ENCODE measurements at places on chromosomes 5 and 9.

- no peak for ATAC-seq
Observed at GRCh38 chr9:69574057-69574456, 98.1 kb downstream of the APBA1 start.

- ATAC-seq = no peak
Observed at GRCh38 chr9:22395687-22396141, 50.9 kb upstream of the DMRTA1 start.

GRCh38 chr9:5764130-5764868 lies 68.6 kb downstream of the ERMP1 start:
- peak; percentile 73 for ATAC-seq

GRCh38 chr9:91427873-91428272 lies 4.2 kb upstream of the NFIL3 start:
- no peak for ATAC-seq

- ATAC-seq = no peak
Observed at GRCh38 chr9:15576350-15577050, 23.7 kb downstream of the CCDC171 start.

GRCh38 chr5:160089531-160089930 lies 29.7 kb downstream of the PWWP2A start:
- no peak for ATAC-seq

- no peak for ATAC-seq
Observed at GRCh38 chr9:106684940-106685695, 177.8 kb upstream of the ZNF462 start.

DNA sequence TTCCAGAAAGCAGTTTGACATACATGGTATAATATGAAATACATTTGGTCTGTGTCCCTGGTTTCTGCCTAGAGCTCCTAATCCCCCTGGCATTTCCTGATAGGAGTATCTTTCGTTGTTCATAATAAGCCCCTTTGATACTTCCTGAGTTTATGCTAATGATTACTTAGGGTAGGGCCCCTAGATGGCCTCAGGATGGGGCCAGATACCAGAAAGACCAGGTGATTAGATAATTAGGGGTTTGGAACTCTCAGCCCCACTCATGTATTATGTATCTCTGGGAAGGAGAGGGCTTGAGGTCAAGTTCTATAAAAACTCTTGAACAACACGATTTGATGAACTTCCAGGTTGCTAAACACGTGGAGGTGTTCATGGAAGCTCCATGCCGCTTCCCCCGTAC lies 163.3 kb upstream of the ZNF608 start:
- no peak for ATAC-seq

GRCh38 chr5:33332804-33333203 lies 108.0 kb upstream of the TARS1 start:
- ATAC-seq = no peak

DNA sequence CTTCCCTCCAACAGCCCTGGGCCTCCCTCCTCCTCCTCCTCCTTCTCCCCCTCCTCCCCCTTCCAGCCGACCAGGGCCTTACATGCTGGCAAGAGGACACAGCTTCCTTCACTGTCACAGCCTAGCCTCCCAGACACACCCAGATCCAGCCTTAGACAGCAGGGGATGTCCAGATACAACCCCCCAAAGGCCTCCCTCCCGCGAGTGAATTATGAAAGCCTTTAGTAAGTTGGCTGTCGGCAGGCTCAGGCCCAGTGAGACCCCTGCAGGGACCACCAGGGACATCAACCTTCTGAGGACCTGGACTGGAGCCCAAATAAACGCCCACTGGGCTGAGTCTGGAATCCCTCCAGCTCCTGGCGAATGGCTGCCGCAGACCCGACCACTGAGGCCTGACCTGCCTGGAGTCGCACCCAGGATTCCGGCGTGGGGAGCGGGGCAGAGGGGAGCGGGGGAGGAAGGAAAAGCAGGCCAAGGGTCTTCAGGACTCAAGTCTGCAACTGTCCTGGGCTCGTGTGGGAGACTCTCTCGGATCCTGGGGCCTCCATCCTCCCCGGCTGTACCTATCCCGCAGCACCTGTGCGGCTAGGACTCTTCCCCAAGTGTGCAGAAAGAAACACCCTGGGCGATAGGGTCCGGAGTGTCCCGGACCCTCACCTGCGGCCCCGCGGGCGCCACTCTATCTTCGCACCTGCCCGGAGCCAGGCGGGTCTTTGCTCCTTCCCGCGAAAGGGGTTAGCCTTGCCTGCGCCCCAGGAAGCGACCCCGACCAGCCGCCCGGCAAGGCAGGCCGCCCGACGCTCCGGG lies 705 bp downstream of the SEPTIN8 start:
- peak; percentile 28 for ATAC-seq

GRCh38 chr5:173281910-173282309 lies 46.3 kb downstream of the STC2 start:
- no peak for ATAC-seq

- ATAC-seq = no peak
Observed at GRCh38 chr5:10628601-10629000, 64.7 kb downstream of the ANKRD33B start.

GRCh38 chr5:133706506-133707430 lies 94.4 kb upstream of the FSTL4 start:
- ATAC-seq = no peak

- no peak for ATAC-seq
Observed at GRCh38 chr5:87154191-87154590, 113.5 kb upstream of the RASA1 start.

DNA sequence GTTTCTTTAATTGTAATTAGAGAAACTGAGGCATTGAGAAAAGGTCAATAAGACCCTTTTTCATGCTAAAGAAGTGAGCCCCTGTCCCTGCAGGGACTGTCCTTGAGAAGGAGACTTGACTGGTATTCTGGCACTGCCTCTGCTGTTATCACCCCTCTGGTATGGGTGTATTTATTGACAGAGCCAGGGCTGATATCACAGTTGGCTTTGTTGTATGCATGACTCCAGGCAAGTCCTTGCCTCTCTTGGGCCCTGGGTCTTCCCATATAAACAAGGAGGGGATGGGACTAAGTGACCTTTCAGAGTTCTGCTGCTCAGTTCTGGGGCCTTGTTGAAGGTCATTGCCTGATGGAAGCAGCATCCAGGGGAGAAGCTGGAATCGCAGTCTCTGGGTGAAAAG lies 71.8 kb upstream of the PPARGC1B start:
- no peak for ATAC-seq

GRCh38 chr5:119016125-119016774 lies 27.9 kb upstream of the DTWD2 start:
- ATAC-seq = peak; percentile 88

Measured in stimulated activated memory B cell treated with anti-CD40 and anti-IgM and Interleukin-4, amounts not matched to agents 10 μg/mL and 1 μg/mL and 100 μg/mL, for 72 hours (primary cell).